ENCODE measurements at places on chromosomes 6 and 20.

GRCh38 chr6:134217798-134218140, 100.1 kb downstream of the SGK1 start:
- no peak for DNase-seq

GRCh38 chr6:90197854-90198496, 98.7 kb downstream of the BACH2 start:
- no peak for DNase-seq

GRCh38 chr6:82371799-82372546, 8.4 kb downstream of the TPBG start:
- no peak for DNase-seq

DNA sequence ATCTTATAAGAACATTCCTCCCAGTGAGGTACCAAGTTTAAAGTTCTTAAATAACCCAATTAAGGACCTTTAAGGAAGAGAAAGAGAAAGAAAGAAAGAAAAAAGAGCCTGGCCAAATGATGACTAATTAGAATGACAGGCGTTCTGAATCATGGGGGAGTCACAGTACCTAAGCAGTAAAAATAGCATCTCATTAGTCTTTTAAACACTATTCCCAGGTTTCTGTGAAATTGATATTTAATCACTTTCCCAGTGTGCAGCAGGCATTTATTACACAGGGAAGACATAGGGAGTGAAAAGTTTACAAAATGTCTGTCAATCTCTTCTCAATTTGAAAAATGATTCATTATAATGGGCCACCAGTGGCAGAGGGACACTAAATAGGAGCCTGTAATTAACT, 251.4 kb upstream of the MANEA start:
- DNase-seq: no peak

DNA sequence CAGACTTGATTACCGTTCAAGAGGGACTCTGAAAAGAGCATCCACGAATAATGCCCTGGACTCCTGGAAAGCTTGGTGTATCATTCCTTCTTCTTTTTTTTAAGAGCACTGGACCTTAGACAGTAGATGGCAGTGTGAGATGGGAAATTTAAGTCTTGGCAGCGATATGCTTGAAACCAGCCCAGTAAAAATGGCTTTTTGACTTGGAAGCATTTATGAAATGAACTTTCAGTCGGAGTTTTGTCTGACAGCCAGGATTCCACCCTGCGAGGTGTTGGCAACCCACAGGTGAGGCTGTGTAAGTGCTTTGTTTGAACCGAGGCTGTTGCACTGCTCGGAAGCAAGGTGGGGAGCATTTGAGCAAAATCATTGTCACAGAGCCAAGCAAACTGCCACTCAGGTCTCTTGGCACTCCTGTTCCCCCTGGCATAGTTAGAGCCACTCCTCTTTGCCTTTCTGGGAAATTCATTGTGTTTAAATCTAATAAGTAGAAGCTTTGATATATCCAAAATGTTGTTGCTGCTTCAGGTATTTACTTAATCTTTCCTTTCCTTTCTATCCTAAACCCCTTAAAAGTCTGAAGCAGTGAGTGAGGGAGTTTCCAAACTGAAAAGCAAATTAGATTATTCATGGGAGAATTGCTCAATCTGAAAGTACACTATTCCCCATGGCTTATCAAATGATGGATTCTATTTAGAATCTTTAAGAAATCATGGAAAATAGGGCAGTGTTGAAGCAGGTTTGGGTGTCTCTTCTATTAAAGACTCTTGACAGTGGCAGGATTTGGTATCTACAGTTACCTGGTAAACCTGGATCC, 272.8 kb upstream of the SLC35B3 start:
- DNase-seq: no peak

GRCh38 chr6:108838101-108838717, 10.0 kb upstream of the ARMC2 start:
- no peak for DNase-seq

DNA sequence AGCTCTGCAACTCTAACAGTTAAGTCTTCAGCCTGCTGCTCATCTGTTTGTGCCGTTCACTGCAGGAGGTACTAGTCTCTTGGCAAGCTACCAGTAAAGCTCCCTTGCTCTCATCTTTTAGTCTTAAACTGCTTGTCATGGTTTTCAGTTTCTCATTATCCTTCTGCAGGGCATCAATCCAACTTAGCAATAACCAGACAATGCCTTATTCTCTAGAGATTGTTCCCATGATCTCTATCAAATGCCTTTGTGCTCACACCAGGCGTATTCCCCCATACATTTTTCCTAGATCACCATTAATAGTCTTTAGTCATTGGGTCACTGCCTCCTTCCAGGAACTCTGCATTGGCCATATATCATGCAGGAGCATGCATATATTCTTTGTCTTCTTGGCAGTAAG, 171.3 kb downstream of the GRM1 start:
- no peak for DNase-seq

DNA sequence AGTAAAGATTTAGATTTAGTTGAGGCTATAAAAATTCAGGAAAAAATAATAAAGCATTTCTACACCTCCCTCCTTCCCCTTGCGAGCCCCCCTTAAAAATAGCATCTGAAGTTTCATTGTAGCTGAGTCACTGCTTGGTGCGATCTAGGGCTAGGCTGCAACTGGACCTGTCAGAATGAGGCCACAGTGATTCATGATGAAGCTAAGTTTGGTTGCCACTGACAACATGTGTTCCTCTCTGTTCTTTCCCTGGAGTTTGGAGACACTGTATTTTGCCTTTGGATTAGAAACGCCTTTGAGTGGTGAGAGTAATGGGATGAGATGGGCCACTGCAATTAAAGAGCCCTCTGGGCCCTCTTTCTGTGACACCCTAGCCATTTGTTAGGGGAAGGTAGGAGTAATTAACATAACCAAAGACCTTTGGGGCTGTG, 334.1 kb downstream of the NRN1 start:
- DNase-seq: no peak

DNA sequence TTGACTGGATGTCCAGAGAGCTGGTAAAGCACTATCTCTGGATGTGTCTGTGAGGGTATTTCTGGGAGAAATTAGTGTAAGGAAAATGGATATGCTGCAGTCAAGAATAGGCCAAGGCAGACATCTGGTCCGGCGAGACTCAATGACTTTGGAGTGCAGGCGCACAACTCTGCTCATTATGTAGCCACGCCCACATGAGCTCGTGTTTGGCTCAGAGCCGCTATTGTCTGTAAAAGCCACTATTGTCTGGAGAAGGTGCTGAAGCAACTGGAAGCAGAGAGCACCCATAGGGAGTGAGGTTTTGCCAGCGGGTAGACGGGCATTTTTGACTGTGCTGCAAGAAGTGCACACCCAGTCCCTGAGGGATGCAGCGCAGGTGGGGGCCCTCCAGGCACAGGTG, 305.0 kb upstream of the POU3F2 start:
- DNase-seq: no peak

- DNase-seq: no peak
Observed at GRCh38 chr6:155909710-155910109, 454.1 kb upstream of the NOX3 start.
